ENCODE measurements at places on chromosomes 11 and 22.

DNA sequence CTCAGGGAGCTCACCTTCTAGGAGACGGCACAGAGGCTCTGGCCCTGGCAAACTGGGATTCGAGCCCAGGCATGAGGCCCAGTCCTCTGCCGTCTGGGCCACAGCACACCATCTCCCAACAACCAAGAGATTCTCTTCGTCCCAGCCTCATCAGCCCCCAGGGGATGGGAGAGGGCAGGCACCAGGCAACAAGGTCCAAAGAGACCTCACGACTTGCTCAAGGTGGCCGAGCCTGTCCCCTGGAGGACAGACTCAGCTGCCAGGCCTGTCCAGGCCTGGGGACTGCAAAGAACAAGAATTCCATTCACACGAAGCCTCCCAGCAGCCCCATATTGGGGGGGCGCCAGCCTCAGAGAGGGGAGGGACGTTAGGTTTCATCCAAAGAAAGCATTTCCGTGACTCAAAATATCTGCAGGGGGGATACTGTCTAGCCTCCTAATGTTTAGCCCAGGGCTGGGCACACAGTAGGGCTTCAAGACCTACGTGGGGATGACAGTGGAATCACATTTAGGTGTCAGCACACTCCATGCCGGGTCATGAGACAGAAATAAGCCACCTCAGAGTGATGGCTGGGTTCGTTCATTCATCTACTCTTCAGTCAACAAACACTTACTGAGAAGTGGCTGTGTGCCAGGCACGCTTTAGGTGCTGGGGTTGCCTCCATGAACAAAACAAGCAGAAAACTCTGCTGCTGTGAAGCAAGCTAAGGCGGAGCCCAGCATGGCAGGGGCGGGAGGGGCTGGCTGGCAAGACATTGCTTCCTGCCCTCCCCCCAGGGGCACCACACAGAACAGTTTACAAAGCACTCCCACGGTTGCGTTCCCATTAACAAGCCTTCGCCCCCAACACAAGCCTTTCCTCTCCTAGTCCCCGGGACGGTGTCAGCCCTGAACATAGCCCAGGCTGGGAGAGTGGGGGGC lies 1.2 kb downstream of the CARNS1 start:
- peak; percentile 89 for DNase-seq

DNA sequence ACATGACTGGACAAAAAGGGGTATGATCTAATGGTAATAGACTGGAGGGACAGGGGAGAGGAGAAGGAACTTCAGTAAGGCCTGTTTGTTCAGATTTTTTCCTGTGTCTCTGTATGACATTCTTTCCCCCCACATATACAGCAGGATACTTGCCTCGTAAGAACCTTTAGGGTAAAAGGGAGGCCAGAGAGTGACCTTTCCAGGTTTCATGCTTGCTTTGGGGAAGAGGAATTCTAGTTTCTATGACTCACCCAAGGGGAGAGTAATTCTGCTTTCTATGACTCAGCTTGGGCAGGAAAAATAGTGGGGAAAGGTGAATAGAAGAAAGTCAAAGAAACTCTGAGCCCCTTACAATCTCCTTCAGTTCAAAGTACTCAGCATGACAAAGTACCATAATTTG lies 457.0 kb downstream of the DLG2 start:
- no peak for DNase-seq

- peak; percentile 70 for DNase-seq
Observed at GRCh38 chr11:15073361-15074205, at the start of gene CALCB. CALCB (plus strand) TSS chr11:15073593; CDS start chr11:15074719, 1,126 bp downstream.

DNA sequence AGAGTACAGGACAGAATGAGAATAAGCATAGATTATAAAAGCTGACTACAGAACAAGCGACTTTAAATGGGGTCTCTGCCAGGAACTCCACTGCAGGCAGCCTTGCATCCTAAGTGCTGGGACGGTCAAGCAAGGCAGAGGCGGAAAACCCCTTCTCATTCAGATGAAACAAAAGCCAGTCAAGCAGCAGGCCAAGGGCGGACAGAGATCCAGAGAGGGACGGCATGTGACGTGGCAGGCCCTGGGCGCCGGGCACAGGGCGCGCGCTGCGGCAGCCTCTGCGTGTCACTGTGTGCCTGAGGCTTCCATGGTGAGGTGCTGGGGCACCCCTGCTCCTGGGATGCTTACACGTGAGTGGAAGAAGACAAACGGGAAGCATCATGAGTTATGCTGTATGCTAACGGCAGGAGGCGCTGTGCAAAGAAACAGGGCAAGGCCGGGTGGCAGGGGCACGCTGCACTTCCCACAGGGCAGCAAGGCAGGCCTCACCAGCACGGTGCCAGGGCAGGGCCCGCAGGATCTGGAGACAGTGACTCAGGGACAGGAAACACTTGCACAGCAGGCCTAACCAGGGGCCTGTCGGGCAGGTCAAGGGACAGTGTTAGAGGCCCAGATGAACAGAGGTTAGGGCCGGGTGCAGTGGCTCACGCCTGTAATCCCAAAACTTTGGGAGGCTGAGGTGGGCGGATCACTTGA lies 6.2 kb downstream of the TOLLIP start:
- DNase-seq = peak; percentile 59

GRCh38 chr22:24510637-24511625 lies 15.8 kb downstream of the UPB1 start:
- no peak for DNase-seq

DNA sequence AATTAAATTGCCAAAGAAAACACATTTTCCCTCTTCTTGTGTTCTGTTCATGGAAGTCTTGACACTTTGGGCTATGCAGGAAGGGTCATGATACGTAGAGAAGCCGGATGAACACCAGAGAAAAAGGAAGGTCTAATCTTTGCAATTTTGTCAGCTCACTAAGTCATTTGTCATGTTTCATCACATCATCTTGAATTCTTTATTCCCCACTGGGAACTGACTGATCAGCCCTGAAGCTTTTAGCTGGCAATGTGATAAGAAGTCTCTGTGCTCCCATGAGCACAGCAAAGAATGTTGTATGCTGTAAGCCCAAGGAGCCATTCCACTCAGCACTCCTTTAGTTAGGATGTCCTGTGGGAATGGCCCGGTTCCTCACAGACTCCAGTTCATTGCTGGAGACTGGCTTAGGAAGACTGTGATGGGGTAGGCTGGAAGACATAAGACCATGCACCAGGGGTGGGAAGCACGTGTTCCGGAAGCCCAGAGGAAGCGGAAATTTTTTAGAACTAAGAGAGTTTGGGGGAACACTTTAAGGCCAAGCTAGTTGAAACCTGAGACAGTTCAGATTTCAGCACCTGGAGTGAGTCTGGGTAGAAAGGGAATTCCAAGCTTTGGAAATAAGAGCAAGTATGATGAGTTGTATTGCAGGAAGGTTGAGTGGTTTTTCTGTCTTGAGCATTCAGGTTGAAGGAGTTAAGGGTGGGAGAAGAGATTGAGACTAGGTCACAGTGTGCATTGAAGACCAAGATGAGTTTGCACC lies 306.7 kb upstream of the MTNR1B start:
- DNase-seq = no peak

GRCh38 chr11:123245567-123245966 lies 50.5 kb upstream of the CLMP start:
- DNase-seq = no peak

- DNase-seq = no peak
Observed at GRCh38 chr11:79189055-79189454, 251.8 kb downstream of the TENM4 start.

DNA sequence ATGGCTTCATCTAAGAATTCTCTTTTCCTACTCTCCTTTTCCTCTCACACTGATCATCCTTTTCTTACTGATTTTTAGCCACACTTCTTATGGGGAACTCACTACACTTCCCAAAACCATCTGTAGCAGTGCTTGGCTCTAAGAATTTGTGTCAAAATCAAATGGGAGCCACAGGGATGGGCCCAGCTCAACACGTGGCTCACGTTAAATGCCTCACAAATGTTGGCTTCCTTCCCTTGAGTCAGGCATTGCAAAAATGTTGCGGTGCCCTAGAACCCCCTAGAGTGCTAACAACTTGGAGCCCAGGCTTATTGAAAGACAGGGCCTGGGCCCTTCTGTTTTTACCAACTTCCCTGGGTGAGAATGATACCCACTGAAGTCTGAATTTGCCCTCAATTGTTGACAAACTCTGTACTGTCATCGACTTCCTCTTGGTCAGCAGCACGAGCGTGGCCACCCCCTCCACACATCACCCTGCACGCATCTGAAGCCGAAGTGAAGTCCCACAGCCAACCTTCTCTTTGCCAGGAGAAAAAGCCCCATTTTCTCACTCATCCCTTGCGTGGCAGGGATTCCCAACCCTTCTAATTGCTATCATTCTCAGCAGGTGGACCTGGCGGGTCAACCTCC lies 69.7 kb downstream of the ELFN2 start:
- DNase-seq = no peak

GRCh38 chr11:18749681-18750319 lies 23.8 kb upstream of the IGSF22 start:
- no peak for DNase-seq

DNA sequence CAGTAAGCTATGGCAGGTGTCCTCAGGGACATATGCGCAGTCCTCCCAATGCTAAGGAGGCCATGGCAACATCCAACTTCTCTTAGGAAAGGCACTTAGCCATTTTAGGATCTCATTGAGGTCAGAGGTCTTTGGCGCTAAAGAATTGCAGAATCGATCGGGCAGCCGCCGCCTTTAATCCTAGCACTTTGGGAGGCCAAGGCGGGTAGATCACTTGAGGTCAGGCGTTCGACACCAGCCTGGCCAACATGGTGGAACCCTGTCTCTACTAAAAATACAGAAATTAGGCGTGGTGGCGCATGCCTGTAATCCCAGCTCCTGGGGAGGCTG lies 1.2 kb upstream of the CHID1 start:
- no peak for DNase-seq

- no peak for DNase-seq
Observed at GRCh38 chr11:108628812-108629211, 35.2 kb upstream of the EXPH5 start.

DNA sequence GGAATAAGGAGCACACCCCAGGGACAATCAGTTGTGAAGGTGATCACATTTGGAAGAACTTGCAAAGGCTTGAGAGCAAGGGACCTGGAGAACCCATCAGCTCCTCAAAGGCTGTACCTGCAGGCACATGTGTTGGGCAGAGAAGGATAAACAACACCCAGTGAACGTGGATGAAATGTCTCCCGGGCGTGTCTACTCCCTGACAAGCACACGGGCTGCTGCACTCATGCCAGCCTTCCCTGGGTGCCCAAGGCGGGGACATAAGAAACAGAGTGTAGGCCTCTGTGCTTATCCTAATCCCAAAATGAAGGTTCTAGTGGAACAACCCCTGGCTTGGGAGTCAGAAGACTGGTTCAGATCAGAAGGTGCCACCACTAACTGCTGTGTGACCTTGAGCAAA lies 46.7 kb downstream of the DSCAML1 start:
- no peak for DNase-seq

DNA sequence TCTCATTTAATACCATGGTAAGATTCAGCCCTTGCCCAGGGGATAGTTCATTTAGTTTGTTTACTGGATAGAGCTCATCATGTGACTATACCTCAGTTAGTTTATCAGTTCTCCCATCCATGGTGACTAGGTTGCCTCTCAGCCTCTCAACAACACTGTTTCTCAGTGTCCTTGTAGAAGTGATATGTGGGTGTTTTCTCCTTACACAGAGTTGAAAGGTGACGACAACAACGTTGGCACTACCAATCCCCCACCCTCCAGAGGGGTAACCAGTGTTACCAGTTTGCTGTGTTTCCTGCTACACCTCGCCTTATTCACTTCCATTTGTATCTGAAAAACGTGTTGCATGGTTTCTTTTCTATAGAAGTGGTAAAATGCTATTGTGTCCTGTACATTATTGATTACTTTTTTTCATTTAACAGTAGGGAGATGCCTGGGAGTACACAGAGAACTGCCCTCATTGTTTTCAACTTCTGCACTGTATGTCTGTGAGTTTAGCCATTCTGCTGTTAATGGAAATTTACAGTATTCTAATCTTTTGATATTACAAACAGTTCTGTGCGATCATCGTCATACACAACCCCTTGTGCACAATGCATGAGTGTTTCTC lies 11.6 kb downstream of the NEAT1 start:
- no peak for DNase-seq

DNA sequence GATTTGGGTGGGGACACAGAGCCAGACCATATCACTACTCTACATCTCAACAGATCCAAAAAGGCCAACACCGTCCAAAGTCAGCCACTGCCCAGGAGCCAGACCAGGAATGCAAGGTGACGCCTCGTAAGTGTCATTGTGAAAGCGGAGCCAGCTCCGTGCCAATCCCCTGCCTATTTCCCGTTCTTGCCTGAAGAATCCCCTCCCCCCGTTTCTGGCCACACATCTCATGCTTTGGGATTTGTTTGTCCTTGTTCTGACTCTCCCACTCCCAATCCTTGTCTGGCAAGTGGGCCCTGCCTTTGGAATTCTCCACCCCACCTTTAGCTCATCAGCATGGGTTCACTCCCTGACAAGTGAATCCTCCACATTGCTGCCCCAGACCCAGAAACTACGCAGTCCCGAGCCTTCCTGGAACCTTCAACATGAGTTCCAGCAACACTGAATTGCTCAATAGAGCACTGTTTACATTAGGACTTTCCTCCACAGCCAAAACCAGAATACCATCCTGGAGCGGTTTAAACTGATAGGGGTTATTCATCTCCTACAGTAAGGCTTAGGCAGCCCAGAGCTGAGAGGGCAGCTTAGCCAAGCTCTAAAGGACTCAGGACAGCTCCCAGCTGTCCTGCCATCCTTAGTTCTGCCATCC lies 6.0 kb upstream of the SLC35C1 start:
- DNase-seq = no peak

- no peak for DNase-seq
Observed at GRCh38 chr11:74791333-74792100, 42.9 kb downstream of the RNF169 start.

GRCh38 chr11:77201991-77202841 lies 74.2 kb downstream of the MYO7A start:
- peak; percentile 54 for DNase-seq

DNA sequence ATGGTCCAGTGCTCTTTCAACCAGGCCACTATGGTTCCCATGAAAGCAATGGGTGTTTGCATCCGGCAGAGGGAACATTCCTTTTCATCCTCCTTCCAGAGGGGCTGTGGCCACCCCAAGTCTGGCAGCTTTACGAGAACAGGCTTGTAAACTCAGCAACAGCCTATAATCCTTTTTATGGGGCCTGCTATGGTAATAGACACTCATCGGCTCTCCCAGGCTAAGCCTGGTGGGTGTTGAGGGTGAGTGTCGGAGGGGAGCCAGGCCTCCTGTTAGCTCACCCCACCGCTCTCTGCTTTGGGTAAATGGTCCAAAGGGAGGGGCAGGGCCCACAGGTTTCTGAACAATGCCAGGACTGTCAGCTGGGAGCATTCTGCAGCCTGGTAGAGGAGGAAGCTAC lies 111.6 kb upstream of the CD82 start:
- no peak for DNase-seq

All from activated effector memory CD4-positive, alpha-beta T cell treated with anti-CD3 and anti-CD28 coated beads, Interleukin-2, amount 50 U/mL, for 16 hours (primary cell).